Activated T-helper 17 cell treated with anti-CD3 and anti-CD28 coated beads, Interleukin-2, amount 50 U/mL, for 72 hours (primary cell): ENCODE measurements at places on chromosomes 5 and 9.

GRCh38 chr5:54275361-54275760, 35.0 kb downstream of the ARL15 start:
- ATAC-seq: no peak

- ATAC-seq: no peak
These were observed 7.7 kb downstream of the AOPEP start for GRCh38 chr9:94734054-94734754.

GRCh38 chr5:17433406-17433805, 64.6 kb upstream of the TAF11L2 start:
- no peak for ATAC-seq

- ATAC-seq: no peak
These were observed 677 bp downstream of the MFAP3 start for GRCh38 chr5:154039458-154039829.

- ATAC-seq: no peak
These were observed 149.2 kb downstream of the SGCD start for GRCh38 chr5:156476158-156476551.

DNA sequence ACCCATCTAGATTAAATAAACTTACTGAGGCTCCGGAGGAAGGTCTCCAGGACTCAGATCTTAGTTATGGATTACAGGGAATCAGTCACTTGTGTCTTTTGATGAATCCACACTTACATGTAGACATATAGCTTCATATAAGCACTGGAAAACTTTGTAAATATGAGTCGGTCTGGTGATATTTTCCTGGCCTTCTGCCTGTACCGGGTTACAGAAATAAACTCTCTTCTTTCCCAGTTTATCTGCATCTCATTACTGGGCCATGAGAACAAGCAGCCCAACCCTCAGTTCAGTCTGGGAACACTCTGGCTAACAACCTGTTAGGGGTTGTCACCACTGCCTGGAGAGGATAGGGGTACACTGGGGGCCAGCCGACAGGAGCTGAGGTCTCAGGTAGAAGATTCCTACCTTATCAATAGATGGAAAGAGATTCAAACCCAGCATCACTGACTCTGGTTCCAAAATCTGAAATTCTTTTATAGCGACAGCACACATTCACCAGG, 59.1 kb downstream of the THBS4 start:
- ATAC-seq: no peak

DNA sequence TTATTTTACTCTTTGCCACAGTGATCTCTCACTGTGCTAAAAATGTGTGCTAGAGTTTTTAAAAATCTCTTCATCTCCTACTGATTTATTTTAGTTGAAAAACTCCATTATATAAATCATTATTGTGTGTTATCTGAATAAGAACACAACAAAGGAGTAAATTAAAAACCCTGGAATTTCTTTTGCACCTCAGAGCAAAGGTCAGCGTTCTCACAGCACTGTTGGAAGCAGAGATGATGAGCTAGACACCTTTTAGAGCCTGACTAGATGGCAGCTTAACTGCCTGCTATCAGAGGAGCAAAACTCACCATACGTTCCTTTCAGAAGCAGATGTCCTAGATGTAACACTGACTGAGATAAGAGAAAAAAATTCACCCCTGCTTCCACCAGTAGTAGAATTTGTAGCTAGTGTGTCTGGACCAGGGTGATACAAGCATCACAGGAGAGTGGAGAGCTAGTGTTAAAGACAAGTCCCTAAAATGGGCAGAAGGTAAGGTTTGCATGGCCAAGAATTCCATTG, 147.1 kb downstream of the ENTREP1 start:
- ATAC-seq: no peak

- ATAC-seq: peak; percentile 78
These were observed 13.5 kb downstream of the SDHA start for GRCh38 chr5:231661-232060.

DNA sequence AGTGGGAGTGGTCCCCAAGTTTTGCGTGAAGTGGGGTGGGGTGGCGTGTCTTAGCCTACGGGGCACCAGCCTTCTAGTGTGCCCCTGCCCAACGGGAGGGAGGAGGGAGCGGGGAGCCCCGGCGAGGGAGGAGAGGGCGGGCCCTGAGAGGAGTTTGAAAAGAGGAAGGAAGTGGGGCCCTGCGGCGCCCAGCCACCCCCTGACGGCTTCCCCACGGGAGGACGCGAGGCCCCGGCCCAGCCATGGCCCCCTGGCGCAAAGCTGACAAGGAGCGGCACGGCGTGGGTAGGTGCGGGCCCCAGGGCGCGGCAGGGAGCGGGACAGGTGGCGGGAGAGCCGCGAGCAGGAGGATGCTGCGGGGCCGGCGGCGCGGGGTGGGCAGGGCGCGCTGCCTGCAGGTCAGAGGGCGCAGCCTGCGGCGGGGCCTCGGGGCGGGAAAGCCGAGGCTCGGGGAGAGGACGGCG, at the start of gene DOCK2:
Gene DOCK2 (plus strand): TSS at position 191 of the 464 bp plus-strand sequence. CDS start 52 bp downstream, at position 243.
- peak; percentile 89 for ATAC-seq

GRCh38 chr5:138563340-138564118, 11.7 kb downstream of the HSPA9 start:
- ATAC-seq: no peak

GRCh38 chr9:77935974-77936373, 95.6 kb downstream of the GNAQ start:
- ATAC-seq: no peak

DNA sequence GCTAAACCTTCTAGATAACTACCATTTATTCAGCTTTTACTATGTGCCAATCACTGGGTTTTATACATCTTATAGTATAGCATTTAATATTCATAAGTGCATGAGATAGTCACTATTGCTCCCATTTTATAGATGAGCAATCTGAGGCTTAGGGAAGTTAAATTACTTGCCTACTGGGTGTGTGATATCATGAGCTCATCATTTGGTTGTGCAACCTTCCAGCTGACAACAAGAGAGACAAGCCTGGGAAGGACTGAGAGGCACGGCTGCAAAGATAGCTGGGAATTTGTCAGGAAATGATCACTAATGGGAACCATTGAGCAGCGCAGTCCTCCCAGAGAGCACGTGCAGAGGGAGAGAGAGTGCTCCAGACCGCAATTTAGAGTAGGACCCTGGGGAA, 481.6 kb upstream of the KIF2A start:
- no peak for ATAC-seq

DNA sequence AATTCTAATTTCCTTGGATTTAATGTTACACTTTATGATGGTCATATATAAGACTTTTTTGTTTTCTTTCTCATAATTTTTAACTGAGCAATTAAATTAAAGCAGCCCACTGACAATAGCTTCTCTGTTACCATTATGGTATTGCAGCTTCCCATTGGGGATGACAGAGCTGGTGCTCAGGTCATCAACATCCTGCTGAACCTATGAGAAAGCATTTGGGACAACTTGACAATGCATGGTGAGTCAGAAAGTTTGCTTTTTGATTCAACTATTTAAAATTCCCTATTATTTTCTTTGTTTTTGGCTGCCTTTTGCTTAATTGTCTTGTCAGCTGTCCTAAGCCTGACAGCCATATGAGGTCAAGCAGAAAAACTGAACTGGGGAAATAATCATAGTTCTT, 487.4 kb upstream of the RIOK2 start:
- no peak for ATAC-seq

- ATAC-seq: no peak
These were observed 220.1 kb downstream of the FAM114A2 start for GRCh38 chr5:153818626-153819025.
